CD4-positive, alpha-beta T cell treated with Interferon gamma for 1 hour (primary cell): ENCODE measurements at places on chromosomes 16 and 17.

DNA sequence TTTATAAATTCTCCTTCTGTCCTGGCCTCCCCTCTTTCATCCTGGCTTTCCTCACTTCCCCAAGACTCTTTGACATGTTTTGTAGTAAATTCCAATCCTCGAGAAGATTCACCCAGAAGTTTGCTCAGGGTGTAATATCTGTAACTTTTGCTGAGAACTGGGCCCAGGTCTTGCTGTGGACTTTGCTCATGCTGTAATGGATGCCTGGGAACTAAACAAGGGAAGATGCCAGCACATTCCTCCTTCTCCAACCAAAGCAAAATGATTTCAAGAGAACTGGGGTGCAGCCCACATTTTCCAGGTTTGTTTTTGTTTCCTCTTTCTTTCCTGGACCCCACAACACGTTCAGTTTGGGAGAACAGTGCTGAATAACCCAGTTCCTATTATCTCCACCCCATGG is 6.6 kb upstream of the SALL1 start:
- no peak for DNase-seq

- DNase-seq: no peak
These were observed 191.3 kb upstream of the ELAC2 start for GRCh38 chr17:13209081-13209480.

DNA sequence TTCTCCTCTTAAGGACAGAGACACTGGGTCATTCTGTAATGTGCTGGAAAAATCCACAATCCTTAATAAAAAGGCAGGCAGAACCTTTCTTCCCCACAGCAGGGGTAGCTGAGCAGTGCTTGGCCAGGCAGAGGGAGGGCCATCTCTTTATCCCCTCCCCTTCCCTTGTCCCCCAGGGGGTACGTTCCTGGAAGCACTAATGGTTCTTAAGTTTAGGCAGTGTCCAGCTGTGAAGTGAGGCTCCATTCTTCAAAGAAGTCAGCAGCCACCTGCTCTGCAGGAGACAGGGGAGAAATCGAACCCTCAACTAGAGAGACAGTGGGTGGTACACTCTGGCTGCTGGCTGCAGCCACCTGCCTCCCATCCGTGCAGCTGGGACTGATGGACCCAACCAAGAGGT is 533.9 kb upstream of the CDH11 start:
- no peak for DNase-seq

DNA sequence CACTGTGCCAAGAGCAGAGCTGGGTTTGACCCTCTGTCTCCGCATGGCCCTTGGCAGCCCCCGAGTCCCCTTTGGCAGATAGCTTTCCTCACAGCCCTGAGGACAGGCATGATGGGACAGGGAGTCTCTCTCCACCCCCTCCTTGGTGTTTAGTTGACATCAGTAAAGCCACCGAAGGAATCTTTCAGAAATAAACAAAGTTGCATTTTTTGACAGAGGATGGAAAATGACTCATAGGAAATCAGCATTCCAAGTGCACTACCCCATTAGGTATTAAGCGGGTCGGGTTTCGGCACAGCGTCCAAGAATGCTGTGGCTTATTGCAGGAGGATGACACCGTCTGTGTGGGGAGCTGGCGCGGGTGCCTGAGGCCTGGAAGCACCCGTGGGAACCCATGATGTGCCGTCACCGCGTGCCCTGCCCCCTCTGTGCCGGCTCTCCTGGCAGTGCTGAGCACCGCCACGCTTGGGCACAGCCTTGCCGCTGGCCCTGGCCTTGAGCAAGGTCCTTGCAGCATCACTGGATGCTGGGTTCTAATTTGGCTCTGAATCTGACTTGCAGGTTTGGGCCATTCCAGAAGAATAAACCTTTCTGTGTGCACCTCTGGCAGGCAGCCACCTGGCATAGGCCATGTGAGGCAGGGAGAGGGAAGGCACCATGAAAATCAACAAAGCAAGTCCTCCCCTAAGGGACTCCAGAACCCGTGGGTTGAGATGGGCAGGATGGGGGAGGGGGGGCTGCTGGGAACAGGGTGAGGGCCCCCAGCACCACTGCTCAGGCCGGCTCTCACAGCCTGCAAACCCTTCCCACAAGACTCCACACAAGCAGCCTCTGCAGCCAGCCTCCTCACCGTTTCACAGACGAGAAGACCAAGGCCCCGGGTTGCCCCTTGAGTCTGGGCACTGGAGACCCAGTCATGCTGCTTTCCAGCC is 50.5 kb upstream of the ZNF469 start:
- no peak for DNase-seq

GRCh38 chr16:83356266-83356665 is 451.5 kb upstream of the HSBP1 start:
- no peak for DNase-seq

GRCh38 chr17:52026075-52026474 is 132.4 kb downstream of the CA10 start:
- no peak for DNase-seq

- DNase-seq: no peak
These were observed 242.6 kb upstream of the GSE1 start for GRCh38 chr16:85370543-85370880.

DNA sequence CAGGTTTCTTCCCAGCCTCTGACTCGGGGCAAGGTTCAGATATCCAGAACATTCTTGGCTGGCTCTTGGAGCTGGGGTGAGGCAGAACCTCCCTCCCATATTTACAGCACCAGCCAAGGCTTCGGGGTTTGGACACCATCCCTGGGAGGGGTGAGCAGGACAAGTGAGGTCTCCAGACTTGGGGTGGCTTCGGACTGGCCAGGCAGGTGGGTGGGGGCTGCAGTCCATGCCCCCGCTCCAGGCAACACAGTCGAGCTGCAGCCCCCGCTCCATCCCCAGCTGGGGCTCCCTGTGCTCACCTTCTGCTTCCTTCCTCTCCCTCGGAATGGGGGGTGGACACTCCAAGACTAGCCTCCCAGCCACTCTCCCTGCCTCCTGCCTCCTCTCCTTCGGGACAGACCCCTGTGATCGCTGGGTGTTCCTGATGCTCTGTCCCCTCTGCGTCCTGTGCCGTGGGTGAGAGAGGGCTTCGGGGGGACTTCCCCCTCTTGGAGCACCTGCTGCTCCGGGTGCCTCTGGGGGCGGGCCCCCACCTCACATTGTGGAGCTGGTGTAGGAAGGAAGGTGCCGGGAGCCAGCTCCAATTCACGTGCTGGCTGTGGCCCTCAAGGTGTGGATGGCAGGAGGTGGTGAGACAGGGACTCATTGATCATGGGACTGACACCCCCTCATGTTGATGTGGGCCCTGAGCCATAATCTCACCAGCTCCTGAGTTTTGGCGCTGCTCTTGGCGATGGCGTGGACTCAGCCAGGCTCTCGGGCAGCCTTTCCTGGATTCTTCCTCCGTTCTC is 189.2 kb downstream of the SEC14L1 start:
- DNase-seq: no peak

DNA sequence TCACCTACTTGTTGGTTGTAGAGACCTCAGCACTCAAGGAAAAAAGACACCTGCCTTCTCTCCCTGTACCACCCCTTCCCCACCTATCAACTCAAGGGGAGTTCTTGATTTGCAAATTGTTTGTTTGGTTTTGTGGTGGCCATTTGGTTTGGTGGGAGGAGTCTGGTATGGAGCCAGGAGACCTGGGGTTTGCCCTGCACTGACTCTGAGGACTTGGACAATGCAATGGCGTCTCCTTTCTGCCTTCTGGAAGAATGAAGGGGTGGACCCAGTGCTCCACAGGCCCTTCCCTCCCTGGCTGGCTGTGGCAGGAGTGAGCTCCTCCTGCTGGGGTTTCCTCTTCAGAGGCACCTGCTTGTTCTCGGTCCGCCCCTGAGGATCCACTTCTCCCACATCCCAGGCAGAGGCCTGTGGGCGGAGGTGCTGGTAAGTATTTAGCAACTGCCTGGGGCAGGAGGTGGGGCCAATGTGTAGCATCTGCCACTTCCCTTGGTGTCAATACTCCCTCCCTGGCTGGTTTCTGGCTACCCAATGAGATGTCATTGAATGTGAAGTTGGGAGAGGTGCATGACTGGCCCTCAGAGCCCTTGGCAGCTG is 164.5 kb downstream of the NTN1 start:
- DNase-seq: no peak

DNA sequence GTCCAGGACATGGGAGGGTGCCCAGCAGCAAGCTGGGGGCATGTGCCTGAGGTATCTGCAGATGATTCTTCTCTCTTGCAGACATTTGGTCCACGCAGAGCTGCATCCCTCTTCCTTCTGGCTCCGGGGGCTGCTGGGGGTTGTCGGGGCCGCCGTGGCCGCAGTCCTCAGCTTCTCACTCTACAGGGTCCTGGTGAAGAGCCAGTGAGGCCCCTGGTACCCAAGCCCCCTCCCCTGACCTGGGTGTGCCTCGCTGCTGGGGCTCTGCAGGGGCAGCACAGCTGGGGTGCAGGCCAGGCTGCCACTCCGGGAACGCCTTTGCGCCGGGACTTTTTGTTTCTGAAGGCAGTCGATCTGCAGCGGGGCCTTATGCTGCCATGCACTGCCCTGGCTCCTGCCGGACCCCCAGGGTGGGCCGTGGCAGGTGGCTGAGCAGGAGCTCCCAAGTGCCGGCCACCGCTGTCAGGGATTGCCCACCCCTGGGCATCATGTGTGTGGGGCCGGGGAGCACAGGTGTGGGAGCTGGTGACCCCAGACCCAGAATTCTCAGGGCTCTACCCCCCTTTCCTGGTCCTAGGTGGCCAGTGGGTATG is 2.0 kb upstream of the RHBDL1 start:
- DNase-seq: no peak

DNA sequence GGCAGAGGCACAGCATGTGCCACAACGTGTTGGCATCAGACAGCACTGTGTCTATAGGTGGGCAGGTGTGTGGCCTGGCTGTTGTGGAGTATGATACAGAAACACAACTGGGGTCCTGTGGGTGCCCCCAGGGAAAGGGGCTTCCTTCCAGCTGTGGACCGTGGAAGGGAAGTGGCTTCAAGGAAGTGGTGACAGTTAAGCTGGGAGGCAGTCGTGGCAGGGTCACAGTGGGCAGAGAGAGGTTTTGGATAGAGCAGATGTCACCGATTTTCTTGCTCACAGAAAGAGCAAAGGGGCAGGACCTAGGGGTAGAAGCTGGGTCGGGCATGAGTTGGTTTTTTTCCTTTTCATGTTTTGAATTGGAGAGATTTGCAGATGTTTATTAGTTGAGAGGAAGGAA is 11.2 kb upstream of the ORAI3 start:
- DNase-seq: no peak

DNA sequence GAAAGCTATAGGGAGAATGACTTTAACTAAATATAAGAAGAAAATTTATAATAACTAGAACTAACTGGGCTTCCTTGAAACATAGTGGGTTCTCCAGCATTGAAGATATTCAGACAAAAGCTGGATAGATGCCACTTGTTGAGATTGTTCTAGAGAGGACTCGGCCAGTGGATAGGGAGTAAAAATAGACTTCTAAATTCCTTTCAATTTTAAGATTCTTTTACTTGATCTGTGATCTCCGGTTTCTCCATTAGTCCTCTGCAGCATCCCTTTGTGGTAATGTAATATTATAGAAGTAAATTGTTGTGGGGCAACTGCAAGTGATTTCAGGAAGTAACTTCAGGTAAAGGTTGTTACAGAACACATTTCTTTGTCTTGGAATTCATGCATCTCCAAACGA is 10.3 kb upstream of the RARA start:
- DNase-seq: no peak

DNA sequence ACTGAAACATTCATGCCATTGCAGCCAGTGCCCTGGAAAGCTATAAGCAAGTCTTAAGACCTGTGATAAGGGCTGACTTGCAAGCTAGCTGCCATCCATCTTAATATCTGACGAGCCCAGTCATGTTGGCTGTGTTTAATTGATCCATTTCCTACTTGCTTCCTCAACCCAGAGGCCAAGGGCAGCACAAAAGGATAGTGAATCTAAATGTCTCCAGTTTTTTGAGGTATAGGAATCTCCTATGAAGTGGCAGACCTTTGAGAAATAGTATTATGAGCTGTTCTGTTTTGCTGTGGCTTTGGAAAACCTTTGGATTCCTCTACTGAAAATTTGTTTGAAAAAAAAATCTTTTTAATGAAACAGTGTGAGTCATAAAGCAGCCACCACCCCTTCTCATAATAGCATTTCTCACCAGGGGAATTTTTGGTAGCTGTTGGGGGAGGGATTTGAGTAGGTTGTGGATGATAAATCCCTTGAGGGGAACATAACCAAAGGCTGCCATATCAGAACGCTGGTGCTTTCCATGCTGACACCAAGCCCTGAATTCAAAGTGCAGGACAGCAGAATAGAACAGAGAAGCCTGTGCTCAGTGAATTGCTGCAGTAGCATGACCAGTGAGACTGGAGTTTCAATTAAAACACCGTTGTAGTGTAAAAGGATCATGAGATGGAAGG is 12.9 kb downstream of the ZNRF1 start:
- no peak for DNase-seq
